ENCODE measurements at places on chromosomes 2 and 18.

- DNase-seq, result no peak
These were observed 76.6 kb downstream of the NEB start for GRCh38 chr2:151657667-151658076.

- no peak for DNase-seq
These were observed 160.4 kb upstream of the FOSL2 start for GRCh38 chr2:28232295-28232694.

DNA sequence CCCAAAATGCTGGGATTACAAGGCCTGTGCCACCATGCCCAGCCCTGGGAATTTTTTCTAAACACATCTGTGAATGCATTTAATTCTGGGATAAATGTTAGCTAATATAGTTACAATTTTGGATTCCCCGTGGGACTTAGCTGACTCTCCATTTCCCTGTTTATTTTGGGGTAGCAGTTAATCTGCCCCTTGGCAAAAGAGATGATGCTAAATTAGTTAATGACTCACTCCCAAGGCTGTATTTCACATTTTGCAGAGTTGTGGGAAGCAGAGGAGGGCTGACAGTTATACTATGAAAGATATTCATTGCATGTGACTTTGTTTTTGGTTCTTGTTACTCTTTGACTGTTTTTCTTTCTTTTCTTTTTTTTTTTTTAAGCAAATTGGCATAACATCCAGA lies 3.2 kb downstream of the MTHFD2 start:
- DNase-seq, result no peak

- no peak for DNase-seq
These were observed 615 bp downstream of the ADNP2 start for GRCh38 chr18:80109676-80110078.

DNA sequence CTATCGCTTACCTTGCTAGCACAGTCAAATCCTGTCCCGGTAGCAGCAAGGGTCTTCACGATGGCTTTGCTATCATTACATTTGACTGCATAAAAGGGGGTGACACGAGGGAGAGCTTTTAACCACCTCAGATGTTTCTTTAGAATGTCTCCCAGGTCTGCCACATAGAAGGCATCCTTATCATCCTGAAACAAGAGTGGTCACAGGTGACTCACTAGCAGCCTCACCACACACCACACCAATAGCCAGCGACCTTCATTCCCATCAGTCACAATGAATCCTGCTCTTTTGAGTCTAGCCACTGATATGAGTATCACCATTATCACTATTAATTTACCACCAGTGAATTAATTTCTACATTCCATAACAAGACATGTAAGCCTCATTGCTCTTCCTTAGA lies 3.7 kb downstream of the ODC1 start:
- DNase-seq, result no peak

DNA sequence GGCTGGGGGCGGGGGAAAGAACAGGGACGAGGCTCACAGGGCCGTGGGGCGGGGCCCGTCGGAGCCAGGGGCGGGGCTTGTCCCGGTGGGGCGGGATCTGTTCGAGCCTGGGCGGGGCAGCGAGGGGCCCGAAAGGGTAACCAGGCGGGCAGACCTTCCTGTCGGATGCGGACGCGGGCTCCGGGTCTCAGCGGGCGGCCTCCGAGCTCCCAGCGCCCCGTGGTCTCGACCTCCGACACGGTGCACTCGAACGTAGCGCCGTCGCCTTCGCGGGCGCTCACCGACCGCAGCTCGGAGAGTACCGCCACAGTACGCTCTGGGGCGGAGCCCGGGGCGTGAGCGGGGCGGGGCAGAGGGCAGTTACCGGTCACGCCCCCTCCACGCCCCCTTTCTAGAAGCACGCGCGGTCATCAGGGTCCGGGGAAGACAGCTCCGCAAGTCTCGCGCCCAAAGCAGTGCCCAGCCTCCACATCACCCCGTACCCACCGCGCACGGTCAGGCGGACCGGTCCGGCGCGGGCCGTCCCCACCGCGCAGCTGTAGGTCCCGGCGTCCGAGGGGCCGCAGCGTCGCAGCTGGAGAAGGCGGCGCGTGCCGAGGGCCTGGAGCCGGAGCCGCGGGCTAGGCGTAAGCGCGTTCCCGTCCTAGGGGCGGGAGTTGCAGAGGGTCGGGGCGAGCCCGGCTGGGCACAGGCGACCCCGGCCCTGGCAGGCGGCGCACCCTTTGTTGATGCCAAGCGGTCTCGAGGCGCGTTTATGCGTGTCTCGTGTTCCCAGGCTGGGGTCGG lies 8.7 kb downstream of the TMEM198 start:
- peak; percentile 71 for DNase-seq

DNA sequence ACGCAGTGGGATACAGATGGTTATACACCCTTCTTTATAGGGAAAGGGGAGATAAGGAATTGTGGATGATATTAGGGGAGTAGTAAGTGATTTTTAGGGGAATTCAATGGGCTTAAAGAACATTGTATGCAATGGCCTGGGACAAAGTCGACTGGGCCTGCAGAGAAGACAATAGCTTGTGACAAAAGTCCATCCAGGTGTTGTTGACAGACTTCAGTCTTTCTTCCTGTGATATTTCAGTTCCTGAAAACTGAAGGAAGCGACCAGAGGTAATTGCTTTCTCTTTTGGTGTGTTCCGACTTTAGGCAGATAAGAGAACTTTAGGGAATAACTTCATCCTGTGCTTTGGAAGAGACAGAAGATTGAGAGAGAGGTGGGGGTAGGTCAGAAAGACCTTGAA lies 83.1 kb upstream of the NEUROD1 start:
- DNase-seq, result no peak

GRCh38 chr2:217250013-217250524 lies 390.2 kb upstream of the TNP1 start:
- no peak for DNase-seq

DNA sequence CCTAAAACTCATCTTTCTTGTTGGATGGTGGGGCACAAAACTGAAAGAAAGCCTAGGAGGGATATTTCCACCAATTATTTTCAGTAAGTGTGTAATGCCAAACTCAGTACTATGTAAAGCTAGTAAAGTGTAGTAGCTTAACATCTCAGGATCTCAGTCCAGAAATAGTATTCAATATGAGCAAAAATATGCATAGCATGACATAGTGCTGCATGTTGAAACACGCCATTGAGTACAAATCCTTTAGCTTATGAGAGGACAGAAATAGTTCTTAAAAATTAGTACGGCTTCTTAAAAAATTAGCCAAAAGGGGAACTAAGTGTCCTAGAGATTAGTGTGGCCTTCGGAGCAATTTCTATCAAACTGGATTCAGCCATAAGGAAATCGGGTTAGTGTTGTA lies 21.7 kb upstream of the ATL2 start:
- DNase-seq, result no peak

DNA sequence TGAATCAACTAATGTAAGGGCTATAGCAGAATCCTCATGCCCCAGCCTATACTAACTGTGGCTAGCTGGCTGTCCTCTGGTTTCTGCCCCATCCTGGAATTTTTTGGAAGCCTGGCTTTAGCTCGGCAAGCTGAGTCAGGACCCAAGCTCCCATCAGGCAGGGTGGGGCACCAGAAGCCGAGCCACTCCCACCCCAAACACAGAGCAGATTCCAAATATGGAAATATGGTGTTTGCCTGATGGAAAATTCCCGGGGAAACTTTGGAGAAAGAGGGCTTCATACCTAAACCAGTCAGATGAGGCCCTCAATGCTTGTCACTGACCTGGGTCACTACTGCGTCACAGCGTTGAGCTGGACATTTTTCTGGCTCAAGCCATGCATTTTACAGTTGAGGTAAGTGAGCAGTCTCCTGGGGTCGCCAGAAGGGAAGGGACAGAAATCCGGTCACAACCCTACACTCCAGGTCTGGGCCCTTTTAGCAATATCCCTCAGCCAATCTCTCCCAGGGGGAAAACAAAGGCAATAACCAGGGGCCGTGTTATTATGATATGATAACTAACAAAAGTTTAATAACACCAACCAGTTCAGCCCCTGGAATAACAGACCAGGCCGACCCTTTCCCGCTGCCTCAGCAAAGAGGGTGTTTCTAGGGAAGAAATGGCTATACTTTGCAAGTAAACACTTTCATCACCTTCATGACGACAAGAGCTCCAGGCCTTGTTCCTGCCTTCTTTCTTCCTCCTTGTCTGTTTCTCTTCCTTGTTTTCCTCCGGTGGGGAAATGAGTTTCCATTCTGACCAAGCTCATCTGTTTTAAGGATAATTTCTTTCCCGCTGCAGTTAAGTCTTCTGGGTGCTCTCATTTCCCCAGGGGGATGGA lies 37.7 kb downstream of the PSD4 start:
- no peak for DNase-seq

DNA sequence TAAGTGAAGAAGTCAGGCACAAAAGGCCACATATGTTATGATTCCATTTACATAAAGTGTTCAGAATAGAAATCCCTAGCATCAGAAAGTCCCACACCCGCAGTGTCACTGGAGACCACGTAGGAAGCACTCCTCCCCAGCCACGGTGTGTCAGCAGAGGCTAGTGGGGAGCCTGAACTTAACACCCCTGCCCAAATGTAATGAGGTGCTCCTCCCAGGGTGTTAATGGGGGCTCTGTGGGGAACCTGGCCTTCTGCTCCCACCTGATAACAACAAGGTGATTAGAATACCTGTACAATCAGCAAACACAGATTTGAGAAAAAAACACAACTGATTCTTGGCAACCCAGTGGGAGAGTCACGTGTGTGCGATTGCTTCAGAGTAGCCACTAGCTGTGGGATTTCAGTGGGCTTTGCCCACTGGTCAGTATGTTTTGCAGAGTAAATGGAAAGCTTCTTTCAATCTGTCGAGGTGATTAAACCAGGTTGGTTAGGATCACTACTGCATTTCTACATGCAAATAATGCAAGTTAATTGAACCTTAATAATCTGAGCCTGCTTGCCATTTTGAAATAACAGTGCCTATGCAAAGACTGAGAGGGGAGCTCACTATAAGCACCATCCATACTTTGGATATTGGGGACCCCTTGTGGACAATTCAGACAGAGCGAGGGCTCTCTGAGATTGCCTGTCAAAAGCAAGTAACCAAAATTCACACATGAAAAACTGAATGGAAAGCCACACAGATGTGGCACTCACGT lies 20.6 kb upstream of the ATRAID start:
- peak; percentile 50 for DNase-seq

- peak; percentile 55 for DNase-seq
These were observed 127.9 kb upstream of the LGALSL start for GRCh38 chr2:64325852-64326577.

DNA sequence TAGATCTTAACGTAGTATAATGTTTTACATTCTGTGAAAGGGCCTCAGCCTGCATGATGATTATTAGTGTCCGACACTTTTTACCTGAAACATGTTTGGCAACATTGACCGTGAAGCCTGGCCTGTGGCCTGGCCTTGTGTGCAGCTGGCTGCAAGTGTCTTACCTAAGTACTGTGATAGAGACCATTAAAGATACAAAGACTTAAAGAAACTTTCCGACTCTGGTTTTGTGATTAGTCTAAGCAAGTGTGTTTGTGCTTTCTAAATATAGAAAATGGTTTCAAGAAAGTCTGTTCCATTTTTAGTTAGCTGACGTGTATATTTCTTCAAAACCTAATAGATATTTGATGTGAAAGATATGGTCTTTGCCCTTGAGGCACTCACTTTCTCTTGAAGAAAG lies 601.8 kb downstream of the LRP1B start:
- DNase-seq, result no peak

- no peak for DNase-seq
These were observed 745.8 kb upstream of the CHAC2 start for GRCh38 chr2:53021828-53022227.

GRCh38 chr2:106284255-106284654 lies 90.2 kb upstream of the UXS1 start:
- no peak for DNase-seq

- no peak for DNase-seq
These were observed 2.4 kb downstream of the ZNF396 start for GRCh38 chr18:35374708-35375107.

- no peak for DNase-seq
These were observed 45.4 kb upstream of the REG3G start for GRCh38 chr2:78980152-78980465.

DNA sequence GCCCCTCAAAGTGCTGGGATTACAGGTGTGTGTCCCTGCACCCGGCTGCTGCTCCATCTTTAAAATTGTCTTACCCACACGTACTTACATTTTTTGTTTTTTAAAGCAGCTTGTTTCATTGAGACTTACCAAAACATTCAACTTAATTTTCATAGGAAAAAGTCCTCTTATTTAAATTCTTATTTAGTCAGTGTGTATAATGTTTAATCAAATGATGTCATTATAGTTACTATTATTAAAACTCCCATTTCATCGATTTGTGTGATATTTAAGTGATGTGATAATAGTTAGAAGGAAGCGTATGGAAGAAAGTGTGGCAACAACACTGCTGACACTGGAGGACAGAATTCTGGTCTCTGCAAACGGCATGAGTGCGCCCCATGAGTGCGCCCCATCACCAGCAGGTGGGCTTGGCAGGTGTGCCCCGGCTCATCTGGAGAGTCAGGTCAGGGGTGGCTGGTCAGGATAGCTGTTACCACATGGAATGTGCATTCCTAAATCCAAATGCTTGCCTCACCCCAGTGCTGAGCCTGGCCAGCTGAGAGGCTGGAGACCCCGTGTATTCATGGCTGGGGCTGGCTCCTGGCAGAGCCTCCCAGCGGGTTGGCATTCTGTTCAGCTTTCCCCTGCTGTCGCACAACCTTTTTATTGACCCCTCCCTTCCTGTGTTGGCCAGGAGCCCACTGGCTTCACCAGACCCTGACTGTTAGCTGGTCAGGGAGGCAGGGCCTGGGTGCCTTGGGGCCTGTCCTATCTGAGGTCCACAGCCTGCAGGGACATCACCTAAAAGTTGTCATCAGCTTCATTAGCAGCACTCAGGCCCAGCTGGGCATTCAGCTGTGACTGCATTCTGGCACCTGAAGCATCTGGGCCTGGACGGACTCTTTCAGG lies 79.7 kb downstream of the AGAP1 start:
- no peak for DNase-seq

All from effector memory CD8-positive, alpha-beta T cell (primary cell).